Caco-2 (cell line): ENCODE measurements at places on chromosomes 2 and 18. TPM values are rescaled to one million over a fixed set of nuclear protein-coding genes. Genes with fewer than 3 reads are reported as not detected.

The IL36G gene
- not detected in 2 replicates for total RNA-seq

- DNase-seq = no peak
- no peaks in the 10 kb centered on the region for H3K4me1 ChIP-seq
- H3K27me3 ChIP-seq = no peaks in the 10 kb centered on the region
- H3K36me3 ChIP-seq = no peaks in the 10 kb centered on the region; the same call in 1 of the 2 replicates
- no peak overlapping the region for H3K4me3 ChIP-seq
These were observed 128.1 kb upstream of the AQP4 start for GRCh38 chr18:26993568-26993967.

- no peak for DNase-seq
- peaks cover 42% of the 10 kb centered on the region for H3K4me1 ChIP-seq
- no peak overlapping the region for H3K27ac ChIP-seq
- no peaks in the 10 kb centered on the region for H3K36me3 ChIP-seq
- no peak overlapping the region for H3K4me3 ChIP-seq
These were observed 31.7 kb downstream of the GPR39 start for GRCh38 chr2:132448331-132448730.

The OR6B2 gene
- not detected in 2 replicates for total RNA-seq

DNA sequence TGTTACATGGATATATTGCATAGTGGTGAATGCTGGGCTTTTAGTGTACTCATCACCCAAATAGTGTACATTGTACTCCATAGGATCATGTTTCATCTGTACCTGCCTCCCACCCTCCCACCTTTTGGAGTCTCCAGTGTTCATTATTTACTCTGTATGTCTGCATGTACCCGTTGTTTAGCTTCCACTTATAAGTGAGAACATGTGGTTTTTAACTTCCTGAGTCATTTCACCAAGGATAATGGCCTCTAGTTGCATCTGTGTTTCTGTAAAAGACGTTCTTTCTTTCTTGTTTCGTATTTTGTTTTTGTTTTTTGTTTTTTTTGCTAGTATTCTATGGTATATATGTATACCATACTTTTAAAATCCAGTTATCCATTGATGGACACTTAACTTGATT, 107.5 kb downstream of the MSTN start:
- no peak overlapping the region for H3K27ac ChIP-seq
- H3K4me1 ChIP-seq = no peaks in the 10 kb centered on the region
- no peaks in the 10 kb centered on the region for H3K36me3 ChIP-seq

DNA sequence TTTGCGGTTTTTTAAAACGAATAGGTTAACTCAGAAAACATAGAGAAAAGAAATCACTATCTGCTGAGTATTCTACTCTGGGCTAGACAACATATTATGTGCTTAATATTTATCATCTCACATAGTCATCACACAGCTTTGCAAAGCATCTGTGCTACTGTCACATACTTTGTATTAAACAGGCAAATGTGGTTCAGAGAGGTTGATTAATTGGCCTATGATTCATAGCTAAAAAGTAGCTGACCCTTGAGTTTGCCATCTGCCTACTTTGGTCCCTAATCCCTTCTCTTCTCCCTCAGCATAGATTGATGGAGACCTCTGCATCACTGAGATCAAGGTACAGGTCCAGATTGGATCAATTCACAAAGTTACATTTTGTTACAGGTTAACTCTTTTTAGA, 21.4 kb downstream of the ANKRD30B start:
- H3K4me1 ChIP-seq = no peaks in the 10 kb centered on the region
- H3K36me3 ChIP-seq = no peaks in the 10 kb centered on the region
- H3K4me3 ChIP-seq = no peak overlapping the region
- H3K27me3 ChIP-seq = no peaks in the 10 kb centered on the region

DNA sequence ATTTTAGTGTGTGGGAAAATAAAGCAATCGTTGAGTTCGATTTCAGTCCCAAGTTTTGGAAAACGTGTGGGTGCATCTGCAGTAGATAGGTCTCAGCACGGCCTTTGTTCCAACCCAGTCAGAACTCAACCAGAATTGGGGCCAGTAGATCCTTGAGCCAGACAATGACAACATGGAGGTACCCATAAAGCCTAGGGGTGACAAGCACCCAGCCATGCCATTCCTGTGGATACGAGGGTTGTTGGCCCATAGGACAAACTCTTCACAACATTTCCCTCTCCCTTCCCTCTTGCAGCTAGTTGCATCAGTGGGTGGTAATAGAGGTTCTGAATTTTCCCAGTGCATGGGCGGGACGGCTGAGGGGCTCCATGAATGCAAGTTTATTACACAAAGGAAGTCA, 60.1 kb downstream of the ST3GAL5 start:
- DNase-seq = peak; percentile 12
- no peak overlapping the region for H3K27ac ChIP-seq
- H3K36me3 ChIP-seq = no peaks in the 10 kb centered on the region
- H3K4me3 ChIP-seq = no peak overlapping the region

The DNAJC5G gene
- total RNA-seq = 0.25 and 0.51 TPM in 2 replicates

DNA sequence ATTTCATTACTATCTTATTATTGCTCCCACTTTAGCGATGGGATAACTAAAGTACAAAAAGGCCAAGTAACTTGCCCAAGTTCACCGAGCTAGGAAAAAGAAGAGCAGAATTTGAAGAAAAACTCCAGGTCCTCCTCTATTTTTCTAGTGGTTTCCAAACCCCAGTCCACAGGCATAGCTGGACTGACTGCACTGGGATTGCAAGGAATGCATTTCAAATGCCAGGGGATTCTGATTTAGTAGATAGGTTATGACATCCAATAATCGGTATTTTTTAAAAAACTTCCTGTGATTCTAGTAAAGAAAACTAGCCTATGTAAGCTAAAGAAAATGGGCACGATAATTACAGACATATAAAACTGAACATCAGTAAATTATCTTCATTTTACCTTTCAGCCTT, 62.7 kb upstream of the GALNT5 start:
- no peak overlapping the region for H3K4me3 ChIP-seq
- no peaks in the 10 kb centered on the region for H3K36me3 ChIP-seq
- H3K4me1 ChIP-seq = no peaks in the 10 kb centered on the region

The TEKT4 gene
- total RNA-seq = not detected in 2 replicates

DNA sequence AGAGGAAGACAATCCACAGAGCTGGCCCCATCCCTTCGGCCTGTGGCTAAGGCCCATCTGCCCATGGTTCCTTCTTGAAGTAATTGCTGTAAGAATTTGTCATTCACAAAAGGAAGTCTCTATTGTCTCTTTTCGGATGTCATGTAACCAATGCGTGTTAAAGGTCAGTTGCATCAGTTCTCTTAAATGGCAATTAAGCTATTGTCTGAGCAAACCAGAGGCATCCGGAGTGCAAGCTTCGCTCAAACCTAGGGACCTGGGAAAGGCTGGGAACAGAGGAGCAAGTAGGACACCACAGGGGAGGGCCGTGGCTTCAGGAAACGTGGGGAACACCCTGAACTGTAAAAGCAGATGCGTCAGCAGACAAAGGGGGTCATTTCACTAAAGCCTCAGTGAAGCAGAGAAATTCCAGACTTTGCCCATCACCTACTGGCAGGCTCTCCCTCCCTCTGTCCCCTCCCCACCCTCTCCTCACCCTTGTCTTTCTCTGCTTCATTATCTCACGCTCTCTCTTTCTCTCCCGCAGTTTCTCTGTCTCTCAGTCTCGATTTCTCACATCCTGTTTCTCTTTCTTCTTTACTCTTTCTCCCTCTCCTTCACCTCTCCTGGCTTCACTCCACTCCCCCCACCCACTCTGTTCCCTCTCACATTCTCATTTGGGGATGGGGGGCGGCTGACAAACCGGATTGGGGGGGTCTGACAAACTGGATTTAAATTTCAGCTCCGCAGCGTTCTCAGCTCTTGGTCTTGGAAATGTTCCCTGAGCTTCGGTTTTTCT, 204.6 kb upstream of the TNP1 start:
- H3K4me1 ChIP-seq = no peaks in the 10 kb centered on the region
- no peaks in the 10 kb centered on the region for H3K36me3 ChIP-seq
- H3K27ac ChIP-seq = no peak overlapping the region
- H3K27me3 ChIP-seq = no peaks in the 10 kb centered on the region
- H3K4me3 ChIP-seq = no peak overlapping the region

The GPR75 gene
- total RNA-seq = 3.9 and 4.2 TPM in 2 replicates

The DYSF gene
- total RNA-seq = 1.7 and 2.2 TPM in 2 replicates

The C18orf63 gene
- 0.07 TPM in 1 of 2 replicates, not detected in the other for total RNA-seq

The TGOLN2 gene
- total RNA-seq = 109 and 119 TPM in 2 replicates

The AGXT gene
- 0.20 and 0.39 TPM in 2 replicates for total RNA-seq

GRCh38 chr18:30491815-30492551, 550.6 kb downstream of the DSC3 start:
- no peaks in the 10 kb centered on the region for H3K27me3 ChIP-seq
- H3K36me3 ChIP-seq = no peaks in the 10 kb centered on the region
- no peak for DNase-seq
- H3K4me3 ChIP-seq = no peak overlapping the region
